ENCODE measurements at places on chromosomes 16 and 17.
A peak's percentile ranks its signal among the peaks of the same experiment; 100 is the strongest.

DNA sequence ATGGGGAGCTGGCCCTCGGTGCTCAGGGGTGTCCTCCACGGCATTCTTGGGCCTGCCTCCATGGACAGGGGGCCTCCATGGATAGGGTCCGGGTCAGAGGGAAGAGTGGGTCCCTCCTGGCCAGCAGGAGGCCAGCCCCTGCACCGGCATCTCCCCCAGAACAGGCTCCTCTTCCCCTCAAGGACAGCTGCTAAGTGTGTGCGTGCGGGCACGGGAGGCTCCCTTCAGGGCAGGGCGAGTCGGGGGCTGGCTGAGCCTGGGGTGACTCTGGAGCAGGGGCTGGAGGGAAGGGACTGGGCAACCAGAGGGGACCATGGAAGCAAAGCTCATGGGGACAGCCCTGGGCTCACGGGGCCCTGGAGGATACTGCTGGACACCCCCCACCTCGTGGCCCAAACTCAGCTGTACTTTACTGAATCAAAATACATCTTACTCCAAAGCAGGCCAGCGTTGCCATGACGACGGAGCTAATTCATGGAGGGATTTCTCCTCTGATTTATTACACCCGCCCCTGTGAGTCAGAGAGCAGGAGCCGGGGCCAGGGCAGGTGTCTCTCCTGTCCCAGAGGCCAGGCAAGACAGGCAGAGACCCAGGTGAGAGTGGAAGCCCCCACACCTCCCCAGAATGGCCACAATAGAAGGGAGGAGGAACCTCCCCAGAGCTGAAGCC is 2.1 kb downstream of the CASKIN1 start:
- DNase-seq: no peak

DNA sequence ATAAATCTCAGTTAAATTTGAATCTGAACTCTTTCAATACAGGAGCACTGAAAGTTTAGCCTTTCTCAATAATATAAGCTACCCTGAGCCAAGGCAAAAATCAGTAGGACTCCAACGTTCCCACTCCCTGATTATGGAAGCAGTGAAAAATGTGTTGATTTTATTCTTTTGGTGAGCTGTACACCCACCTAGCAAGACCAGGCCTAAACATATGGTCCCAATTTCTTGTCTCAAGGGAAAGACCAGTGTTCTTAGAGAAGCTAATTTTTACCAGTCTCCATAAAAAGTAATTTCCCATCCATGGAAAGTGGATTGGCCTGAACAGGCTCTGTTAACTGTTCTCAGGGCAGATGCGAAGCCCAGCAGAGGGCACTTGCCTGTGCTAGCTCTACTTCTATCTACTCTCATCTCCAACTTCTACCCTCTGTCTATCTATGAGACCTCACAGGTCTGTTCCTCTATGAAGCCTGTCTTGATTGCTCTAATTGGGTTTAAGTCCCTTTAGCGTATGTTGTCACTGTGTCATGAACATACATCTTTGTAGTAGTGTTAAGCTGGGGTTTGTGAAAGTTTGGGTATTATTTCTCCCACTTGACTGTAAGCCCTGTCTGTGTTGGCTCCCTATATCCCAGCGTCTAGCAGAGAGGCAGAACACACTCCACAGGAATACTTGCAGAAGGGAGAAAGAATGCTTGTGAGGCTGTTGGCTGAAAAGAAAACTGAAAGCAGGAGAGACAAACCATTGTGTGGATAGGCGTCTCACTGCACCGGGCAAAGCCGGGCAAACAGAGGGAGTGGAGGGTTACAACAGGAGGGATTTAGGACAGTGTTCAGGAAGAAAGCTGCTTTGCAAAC is 167.1 kb upstream of the MAF start:
- DNase-seq: no peak

DNA sequence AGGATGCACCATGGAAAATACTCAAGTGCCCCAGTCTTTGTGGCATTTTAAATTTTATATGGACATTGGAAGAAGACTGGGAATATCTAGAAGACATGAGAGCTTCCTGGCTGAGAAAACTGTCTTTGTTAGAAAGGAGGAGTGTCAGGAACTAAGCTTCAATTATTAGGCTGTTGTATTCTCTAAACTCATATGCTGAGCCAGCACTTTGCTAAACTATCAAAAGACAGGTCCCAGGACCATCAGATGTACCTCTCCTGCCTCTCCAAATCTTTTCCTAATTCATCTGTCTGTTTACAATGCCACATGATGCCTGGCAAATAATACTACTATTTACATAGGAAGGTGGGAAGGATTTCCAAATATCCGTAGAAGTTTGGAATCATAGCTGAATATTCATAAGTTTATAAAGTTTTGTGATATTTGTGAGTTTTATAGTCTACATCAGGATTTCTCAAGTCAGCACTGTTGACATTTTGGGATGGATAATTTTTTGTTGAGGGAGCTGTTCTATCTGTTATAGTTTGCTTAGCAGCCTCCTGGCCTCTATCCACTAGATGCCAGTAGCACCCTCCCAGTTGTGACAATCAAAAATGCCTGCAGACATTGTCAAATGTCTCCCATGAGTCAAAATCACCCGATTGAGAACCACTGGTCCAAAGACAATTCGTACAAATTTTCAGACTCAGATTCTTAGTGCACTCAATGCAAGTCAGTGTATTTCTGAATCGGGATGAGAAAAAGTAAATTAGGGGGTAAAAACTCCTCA is 61.2 kb upstream of the NETO2 start:
- DNase-seq: peak; percentile 31

DNA sequence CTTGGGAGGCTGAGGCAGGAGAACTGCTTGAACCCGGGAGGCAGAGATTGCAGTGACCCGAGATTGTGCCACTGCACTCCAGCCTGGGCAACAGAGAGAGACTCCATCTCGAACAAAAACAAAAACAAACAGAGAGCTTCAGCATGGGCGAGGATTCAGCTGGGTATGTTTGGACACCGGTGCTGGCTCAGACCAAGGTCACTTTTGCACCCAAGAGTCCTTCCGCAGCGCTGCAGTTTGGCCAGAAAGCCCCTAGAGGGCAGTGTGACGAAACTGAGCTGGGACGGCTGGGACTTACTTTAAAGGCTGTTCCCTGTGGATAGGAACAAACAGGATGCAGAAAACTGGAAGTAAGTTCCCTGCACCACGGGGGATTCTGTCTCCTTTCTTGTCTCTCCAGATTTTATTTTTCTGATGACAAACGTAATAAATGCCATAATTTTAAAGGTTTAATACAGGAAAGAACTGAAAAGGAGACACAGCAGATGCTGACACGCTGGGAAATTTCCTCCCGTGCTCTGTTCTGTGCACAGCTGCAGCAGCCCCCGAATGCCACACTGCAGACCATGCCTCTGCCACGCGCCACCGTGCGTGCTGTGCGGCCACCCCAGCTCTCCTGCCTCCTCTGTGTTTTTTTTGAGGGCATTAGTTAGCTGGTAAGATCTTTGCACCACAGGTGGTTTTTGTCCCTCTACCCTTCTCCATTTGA is 25.2 kb upstream of the USP36 start:
- peak; percentile 86 for DNase-seq

DNA sequence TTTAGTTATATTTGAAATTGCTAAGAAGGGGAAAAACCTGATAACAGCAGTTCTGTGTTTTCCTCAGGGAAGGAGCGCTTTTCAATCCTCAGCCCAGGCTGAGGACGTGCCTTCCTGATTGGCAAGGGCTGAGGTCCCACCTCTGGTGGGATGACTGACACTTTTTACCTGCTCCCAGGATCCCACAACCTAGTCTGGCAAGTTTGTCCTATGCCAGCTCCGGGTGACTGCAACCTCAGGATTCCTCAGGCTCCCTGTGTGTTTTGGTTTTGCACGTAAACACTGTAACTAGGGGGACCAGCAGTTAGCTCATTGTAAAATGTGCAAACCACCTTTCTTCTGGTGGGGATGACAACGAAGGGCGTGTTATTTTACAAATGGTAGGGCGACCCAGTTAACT is 7.5 kb downstream of the MARCHF10 start:
- DNase-seq: no peak

DNA sequence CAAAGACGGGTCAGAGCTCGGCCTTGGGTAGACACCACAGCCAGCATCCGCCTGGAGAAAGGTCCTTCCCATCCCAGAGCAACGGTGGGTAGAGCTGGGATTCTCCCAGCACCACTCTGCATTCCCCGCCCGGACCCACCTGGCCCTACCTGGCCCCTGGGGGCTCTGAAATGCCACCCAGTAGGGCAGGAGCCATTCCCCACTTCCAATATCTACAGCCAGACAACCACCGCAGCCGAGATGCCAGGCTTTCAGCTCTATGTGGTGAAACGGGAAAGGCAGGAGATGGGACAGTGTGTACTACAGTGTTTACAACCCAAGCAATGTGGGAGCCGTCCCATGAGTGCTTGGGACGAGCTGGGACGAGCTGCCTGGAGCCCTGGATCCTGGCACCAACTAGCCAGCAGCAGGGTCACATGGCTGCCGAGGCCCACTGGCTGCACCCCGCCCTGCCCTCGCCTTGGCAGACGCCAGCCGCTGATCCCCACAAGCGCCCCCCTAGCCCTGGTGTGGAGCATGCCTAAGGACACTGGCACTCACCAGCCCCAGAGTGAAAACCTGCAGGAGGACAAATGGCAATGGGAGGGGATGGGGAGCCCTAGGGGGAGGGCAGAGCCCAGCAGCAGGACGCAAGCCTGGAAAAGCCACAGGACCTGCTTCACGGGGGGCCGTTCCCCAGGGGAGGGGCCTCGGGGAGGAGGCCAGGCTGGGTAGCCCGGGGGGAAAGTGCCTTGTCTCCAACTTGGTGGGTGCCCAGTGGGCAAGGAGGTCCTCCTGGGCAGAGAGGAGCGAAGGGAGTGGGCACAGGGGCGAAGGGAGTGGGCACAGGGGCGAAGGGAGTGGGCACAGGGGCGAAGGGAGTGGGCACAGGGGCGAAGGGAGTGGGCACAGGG is 13.5 kb downstream of the TMC6 start:
- DNase-seq: peak; percentile 96

GRCh38 chr16:66931665-66932064 is 2.5 kb downstream of the CIAO2B start:
- DNase-seq: no peak

DNA sequence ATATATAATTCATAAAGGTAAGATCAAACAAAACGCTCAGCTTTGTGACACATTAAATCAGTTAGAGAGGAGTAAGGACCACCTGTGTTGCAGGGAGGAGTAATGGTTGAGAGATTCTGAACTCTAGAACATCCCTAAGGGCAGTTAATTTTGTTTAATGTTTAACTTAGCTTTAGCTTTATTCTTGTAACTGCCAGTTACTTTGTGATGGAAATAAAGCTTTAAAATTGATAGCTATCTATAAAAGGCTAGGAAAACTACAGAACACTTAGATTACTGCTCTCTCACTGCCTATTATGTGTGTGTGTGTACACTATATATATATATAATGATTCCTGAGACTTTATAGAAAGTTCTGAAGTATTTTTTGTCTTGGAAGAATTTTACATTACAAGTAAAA is 37.8 kb downstream of the PTRH2 start:
- DNase-seq: no peak

- no peak for DNase-seq
Observed at GRCh38 chr16:87284183-87284582, 33.0 kb downstream of the C16orf95 start.

- DNase-seq: no peak
Observed at GRCh38 chr17:41103896-41104295, 1.3 kb upstream of the KRTAP4-9 start.

- DNase-seq: no peak
Observed at GRCh38 chr16:50238868-50239301, 27.5 kb upstream of the ADCY7 start.

All from putamen (tissue), 1 donor.